Esophagus muscularis mucosa (tissue), 4 donors: ENCODE measurements at places on chromosomes 5 and 9.

DNA sequence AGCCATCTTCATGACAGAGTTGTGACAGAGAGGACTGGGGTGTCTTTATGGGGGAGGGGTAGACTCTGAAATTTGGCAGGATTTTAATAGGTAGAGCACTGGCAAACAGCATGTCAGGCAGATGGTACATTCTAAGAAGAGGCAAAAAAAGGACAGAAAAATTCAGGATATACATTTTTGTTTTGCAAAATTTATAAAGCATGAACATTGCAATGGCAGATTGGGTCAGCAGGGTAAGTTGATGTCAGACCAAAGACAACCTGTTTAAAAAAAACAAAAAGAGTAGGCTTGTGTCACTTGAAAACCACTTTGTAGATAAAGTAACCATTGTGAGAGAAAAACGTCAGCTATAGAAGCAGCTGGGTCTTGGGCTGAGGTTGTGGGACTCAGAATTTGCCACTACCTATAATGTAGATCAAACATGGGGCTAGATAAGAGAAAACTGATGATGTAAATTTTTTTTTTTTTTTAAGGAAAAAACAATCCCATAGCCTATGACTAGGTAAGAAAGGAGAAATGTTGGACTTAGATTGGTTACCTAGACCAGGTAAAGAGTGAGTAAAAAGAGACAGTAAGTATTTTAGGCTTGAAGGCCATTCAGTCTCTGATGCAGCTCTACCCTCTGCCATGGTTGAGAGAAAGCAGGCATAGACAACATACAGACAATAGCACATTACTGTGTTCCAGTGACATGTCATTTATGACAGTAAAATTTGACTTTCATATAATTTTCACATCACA is 8.3 kb downstream of the CAMK4 start:
- no peak for DNase-seq

GRCh38 chr5:180595381-180596114 is 4.2 kb upstream of the SCGB3A1 start:
- DNase-seq = no peak

DNA sequence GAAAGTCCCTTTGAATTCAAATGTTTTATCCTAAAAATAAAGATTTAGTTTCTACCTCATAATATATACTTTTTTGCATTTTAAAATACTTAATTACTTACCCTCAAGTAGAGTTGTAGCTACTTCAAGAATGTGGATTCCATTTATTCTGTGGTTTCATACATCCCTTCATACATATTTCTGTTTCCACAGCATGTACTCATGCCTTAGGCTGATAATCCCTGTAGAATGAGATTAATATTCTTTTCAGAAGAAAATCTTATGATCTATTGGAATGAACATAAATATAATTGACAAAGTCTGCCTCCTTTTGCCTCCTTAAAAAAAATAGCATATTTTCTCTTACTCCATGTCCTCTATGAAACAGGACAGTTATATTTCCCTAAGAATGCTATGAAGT is 465.7 kb downstream of the DTWD2 start:
- no peak for DNase-seq

- DNase-seq = no peak
Measured at GRCh38 chr5:80300125-80300524, 19.7 kb upstream of the SPZ1 start.

GRCh38 chr5:97377582-97377981 is 194.5 kb upstream of the RIOK2 start:
- no peak for DNase-seq

DNA sequence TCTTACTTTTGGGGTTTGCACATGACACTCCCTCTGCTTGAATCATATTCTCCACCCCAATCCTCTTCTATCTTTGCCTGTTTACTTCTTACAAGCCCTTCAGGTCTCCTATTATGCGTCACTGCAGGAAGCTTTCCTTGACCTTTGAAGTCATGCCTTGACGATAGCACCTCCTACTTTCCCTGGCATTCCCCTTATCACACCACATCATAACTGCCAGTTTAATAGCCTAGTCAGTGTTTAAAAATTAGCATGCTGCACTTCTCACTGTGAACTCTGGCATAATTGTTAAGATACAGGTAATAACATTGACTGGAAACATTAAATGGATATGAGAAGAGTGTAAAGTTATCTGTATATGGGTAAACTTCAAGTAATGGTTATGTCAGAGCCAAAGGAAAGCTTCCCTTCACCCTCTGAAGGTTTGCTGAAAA is 37.1 kb upstream of the CEP120 start:
- no peak for DNase-seq

DNA sequence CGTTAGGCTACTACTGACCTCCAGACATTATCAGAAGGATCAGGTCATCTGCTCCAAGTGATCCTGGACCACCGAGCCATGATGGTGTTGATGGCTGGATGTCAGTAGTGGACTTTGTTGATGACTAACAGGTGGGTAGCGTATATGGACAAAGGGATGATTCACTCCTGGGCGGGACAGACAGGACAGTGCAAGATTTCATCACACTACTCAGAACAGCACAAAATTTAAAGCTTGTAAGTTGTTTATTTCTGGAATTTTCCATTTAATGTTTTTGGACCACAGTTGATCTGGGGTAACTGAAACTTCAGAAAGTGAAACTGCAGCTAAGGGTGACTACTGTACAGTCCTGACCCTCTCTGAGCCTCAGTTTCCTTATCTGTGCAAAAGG is 12.7 kb downstream of the PDGFRB start:
- DNase-seq = no peak

- no peak for DNase-seq
Measured at GRCh38 chr9:138105561-138106505, 228.3 kb downstream of the CACNA1B start.

DNA sequence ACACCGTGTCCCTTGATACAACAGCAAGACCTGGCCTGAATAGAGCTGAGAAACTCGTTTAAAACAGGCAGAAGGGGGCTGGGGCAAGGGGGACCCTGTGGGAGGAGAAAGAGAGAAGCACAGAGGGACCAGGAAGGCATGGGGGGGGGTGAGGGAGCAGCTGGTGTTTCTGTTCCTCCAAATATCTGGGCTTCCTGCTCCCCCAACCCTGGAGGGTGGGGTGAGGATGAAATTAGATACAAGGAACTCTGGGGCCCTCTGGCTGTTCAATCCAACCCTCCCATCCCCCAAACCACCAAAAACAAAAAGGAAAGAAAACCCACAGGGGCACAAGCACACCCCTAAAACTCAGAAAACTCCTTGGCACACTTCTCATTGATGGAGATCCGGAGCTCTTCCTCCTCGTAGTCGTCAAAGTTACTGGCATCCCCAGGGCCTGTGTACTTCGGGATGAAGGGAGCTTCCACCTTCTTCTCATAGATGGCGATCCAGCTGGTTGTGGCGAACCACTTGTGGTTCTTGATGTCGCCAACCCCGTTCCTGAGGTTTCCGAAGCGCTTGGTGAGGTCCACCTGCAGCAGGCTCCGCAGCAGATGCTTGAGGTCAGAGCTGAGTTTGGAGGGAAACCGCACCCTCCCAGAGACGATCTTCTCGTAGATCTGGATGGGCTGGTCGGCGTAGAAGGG is 1.1 kb downstream of the PRKACG start:
- DNase-seq = no peak

- DNase-seq = peak; percentile 50
Measured at GRCh38 chr5:7616897-7617296, 221.0 kb downstream of the ADCY2 start.

DNA sequence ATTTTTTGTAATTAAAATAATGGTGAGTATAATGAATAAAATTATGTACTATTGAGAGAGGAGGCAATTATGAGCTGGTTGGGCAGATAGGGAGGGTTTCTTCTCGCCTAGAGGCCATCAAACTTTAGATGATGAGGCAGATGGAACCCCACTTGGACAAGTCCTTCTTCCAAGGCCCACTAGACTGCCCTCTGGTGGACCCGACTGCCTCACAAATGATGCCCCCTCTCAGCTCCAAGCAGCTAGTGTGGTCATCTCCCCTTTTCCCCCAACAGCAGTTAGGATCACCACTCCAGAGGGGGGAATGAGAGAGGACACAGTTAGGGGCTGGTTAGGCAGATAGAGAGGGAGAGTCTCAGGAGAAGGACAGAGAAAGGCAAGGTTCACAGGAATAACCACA is 348.0 kb upstream of the CDH18 start:
- no peak for DNase-seq

DNA sequence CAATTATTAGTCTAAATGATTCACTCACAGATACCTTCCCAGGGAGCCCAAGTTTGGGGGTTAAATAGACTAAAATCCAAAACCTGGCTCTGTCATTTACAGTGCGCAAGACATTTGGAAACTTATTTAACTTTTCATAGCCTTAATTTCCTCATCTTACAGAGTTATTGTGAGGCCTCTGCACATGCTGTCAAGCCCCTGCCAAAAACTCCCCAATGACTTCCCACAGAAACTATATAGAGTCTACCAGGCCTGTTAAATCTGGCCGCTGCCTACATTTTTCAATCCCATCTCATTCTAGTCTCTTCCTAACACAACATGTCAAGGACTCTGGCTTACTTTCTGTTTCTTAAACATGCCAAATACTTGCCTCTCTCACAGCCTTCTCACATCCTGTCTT is 412.5 kb downstream of the ELAVL2 start:
- no peak for DNase-seq

- DNase-seq = no peak
Measured at GRCh38 chr5:172878933-172879752, 45.1 kb downstream of the ERGIC1 start.

- no peak for DNase-seq
Measured at GRCh38 chr5:13660072-13660471, 284.4 kb downstream of the DNAH5 start.

GRCh38 chr5:81081461-81081835 is 121.3 kb downstream of the RASGRF2 start:
- DNase-seq = no peak

DNA sequence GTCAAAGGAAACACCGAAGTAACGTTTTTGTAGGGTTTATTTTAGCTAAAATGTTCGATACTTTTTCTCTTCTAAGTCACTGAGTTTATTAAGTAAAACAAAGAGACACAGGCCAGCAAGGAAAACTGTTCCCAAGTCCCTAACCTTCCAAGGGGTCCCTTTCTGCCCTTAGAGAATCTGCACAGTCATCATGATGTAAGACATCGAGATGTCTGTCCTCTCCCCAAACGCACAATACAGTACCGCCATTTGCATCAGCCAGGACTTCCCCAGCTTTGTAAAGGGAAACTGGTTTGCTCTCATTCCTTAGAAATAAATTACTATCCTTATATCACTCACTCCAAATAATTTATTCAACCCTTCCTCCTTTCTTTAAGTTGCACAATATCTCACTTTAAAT is 89.3 kb downstream of the MARCHF11 start:
- no peak for DNase-seq

GRCh38 chr5:176648474-176649194 is 1.4 kb downstream of the TSPAN17 start:
- DNase-seq = no peak

GRCh38 chr9:135488527-135488926 is 8.9 kb downstream of the PPP1R26 start:
- no peak for DNase-seq

DNA sequence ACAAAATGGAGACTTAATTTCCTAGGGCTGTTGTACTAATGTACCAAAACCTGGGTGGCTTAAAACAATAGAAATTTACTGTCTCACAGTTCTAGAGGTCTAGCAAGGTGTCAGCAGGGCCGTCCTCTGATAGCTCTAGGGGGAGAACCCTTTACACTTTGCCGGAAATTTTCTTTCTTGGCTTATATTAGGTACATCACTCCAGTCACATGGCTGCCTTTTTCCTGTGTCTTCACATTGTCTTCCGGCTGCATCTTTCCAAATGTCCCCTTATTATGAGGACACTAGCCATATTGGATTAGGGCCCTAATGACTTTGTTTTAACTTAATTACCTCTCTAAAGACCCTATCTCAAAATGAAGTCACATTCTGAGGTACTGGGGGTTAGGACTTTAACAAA is 5.8 kb downstream of the UHRF2 start:
- no peak for DNase-seq

DNA sequence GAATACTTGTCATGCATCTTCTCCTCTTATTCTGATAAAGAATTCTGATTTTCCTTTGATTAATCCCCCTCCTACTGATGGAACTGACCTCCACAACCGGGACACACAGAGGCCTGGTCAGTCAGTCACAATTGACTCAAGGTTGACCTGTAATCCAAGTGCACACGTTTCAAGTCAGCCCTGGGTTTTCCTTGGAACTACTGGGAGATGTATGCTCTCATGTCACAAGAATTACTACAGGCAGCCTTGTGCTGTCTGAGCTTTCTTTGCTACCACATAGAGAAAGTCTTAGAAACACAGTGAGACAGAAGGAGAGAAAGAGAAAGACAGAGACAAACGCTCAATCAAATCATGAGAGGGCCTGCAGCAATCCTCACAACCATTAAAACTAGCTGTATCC is 345.8 kb downstream of the PDE4D start:
- DNase-seq = no peak

GRCh38 chr5:109612278-109612905 is 77.3 kb upstream of the MAN2A1 start:
- no peak for DNase-seq

- no peak for DNase-seq
Measured at GRCh38 chr5:17132444-17133083, 84.9 kb upstream of the BASP1 start.

GRCh38 chr9:100759215-100759614 is 181.3 kb downstream of the CAVIN4 start:
- DNase-seq = no peak

- no peak for DNase-seq
Measured at GRCh38 chr9:35847792-35848572, 19.0 kb downstream of the TMEM8B start.

GRCh38 chr9:29769019-29769418 is 2195.7 kb upstream of the C9orf72 start:
- no peak for DNase-seq

- no peak for DNase-seq
Measured at GRCh38 chr5:14202462-14202861, 59.3 kb downstream of the TRIO start.

GRCh38 chr5:139046551-139046950 is 151.6 kb downstream of the SIL1 start:
- DNase-seq = no peak

DNA sequence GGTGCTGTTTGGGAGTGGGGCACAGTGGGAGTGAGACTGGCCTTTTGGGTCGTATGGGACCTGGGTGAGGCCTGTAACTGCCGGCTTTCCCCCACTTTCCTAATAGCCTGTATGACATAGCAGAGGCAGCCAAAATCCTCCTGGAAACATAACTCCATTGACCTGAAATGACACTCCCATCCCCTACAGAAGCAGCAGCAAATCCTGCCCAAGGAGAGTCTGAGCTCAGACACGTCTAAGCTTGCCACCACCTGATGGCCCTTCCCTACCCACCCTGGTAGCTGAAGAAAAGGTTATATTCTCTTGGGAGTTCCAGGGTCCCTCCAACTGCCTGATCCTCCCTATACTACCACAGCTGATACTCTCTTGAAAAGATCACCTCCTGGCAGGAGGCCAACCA is 179.8 kb upstream of the ARRDC3 start:
- DNase-seq = no peak

- DNase-seq = no peak
Measured at GRCh38 chr5:5781335-5781734, 358.9 kb downstream of the ICE1 start.

GRCh38 chr9:77903666-77904285 is 127.8 kb downstream of the GNAQ start:
- DNase-seq = no peak

GRCh38 chr5:142756576-142756975 is 13.6 kb upstream of the ARHGAP26 start:
- DNase-seq = no peak
